ENCODE measurements at places on chromosomes 16 and 17.

- no peak for DNase-seq
Measured at GRCh38 chr16:84508502-84508901, 4.0 kb upstream of the MEAK7 start.

- DNase-seq: no peak
Measured at GRCh38 chr17:77734371-77735080, 224.0 kb upstream of the TNRC6C start.

DNA sequence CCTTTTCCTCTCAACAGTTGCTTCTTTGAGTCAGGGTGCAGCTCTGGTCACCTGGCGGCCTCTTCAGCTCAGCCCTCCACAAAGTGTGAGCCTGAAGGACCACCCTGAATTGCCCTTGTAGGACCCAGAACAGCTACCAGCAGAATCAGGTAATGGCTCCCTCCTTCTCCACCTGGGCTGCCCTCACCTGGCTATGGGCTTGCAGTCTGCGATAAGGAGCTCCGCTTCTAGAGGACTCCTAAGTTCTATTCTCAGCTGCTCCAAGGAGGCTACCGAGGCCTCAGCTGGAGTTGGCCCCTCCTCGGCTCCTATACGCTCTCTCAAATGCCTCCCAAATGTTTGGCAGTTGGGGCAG, 13.4 kb downstream of the SMIM5 start:
- no peak for DNase-seq

GRCh38 chr16:29743827-29744531, 1.8 kb downstream of the C16orf54 start:
- DNase-seq: no peak

- peak; percentile 35 for DNase-seq
Measured at GRCh38 chr16:87391324-87391949, 699 bp upstream of the MAP1LC3B start.

GRCh38 chr16:83689385-83689831, 118.4 kb upstream of the HSBP1 start:
- DNase-seq: no peak

DNA sequence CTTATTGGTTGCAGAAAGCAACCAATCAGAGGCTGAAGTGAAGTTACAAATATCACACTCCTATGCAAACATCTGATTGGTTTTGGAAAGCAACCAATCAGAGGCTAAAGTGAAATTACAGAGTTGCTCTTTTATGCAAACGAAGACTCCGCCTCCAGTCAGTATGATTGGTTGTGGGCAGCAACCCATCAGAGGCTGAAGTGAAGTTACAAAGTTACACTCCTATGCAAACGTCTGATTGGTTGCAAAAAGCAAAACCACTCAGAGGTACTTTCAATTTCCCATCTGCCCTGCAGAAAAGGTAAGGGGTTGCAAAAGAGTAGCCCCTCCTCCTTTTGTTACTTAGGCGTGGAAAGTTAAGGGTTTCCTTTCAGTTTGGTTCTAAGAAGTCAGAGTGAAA, 697.3 kb downstream of the MAF start:
- no peak for DNase-seq

- no peak for DNase-seq
Measured at GRCh38 chr17:1800240-1800639, 29.5 kb downstream of the SMYD4 start.

DNA sequence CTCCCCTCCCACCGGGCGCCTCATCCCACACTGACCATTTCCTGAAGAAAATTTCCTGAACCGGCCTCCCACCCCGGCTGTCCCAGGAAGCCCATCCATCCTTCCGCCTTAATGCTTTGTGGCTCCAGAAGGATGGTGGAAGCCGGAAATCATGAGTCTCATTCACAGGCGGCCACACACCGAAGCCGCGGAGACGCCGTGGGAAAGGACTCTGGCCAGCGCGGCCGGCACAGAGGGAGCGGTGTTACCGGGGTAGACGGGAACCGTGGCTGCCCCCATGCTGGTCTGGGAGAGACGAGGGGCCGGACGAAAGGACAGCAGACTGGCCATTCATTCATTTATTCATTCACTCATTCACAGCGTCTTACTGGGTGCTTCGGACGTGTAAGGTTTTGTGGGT, 326.8 kb downstream of the SEC14L1 start:
- no peak for DNase-seq

DNA sequence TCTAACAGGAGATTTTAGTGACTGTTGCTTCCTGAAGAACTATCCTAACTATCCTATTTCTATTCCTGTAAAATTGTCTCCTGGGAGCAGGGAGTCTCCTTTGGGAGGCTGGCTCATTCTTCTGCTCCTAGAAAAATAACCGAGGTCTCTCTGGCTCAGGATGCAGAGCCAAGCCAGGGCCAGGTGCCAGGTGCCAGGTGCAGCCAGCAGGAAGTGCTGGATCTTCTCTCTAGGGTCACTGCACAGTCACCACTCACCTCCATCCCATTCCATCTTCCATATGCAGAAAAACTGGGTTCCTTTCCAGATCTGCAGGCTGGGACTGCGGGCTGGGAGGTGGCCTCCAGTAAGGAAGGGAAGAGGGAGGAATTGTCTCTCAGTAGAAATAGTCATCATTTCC, 3.8 kb upstream of the TMC7 start:
- DNase-seq: no peak

GRCh38 chr17:47197821-47198220, 8.7 kb upstream of the CDC27 start:
- no peak for DNase-seq

DNA sequence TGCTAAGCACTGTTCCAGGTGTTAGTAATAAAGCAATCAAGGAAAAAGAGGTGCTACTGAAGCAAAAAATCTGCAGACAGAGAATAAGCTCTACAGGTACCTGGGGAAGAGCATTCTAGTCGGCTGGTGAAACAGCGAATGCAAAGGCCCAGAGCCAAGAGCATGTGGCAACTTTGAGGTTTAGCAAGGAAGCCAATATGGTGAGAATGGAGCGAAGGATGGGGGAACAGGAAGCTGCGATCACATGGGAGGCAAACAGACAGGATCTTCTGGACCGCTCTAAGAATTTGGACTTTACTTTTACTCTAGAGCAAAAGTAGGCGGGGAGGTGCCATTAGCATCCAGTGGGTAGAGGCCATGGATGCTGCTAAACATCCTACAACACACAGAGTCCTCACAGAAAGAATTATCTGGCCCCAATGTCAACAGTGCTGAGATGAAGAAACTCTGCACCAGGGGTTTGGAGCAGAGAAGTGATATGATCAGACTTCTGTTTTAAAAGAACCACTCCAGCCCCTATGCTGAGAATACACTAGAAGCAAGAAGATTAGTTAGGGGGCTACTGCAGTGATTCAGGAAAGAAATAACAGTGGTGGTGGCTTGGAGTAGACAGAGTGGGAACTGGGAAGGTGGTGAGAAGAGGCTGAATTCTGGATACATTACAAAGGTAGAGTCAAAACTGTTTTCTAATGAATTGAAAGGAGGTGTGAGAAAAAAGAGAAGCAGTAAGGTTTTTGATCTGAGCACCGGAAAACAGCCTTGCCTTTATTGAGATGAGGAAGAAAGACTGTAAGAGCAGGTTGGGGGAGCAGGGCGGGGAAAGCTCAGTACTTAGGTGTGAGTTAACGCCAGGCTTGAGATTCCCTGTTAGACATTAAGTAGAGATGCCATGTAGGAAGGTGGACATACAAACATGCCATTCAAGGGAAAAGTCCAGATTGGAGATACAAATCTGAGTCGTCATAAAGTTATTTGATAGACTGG, 11.0 kb downstream of the EFTUD2 start:
- DNase-seq: no peak

DNA sequence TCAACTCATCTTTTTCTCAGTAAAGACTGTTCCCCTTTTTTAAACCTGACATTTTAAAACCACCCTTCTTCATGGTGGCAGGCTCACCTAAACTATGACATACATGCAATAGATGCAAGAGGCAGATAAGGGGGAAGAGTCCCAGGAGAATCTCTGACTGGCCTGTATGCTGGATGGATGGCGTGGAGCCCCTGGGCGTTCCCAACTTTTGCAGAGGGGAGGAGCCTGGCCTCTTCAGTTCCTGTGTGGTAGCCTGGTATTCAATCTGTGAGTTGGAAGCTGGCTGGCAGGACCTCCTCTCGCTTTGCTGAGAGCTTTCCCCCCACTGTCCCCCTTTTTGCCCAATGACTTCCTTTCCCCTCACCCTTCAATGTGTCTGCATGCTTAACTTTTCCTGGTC, 217.6 kb upstream of the CA10 start:
- DNase-seq: no peak

GRCh38 chr17:57954397-57955182, 622 bp downstream of the CUEDC1 start:
- peak; percentile 62 for DNase-seq

GRCh38 chr17:76515274-76515949, 14.2 kb upstream of the RHBDF2 start:
- no peak for DNase-seq

GRCh38 chr17:81398176-81398831, 3.0 kb downstream of the BAHCC1 start:
- no peak for DNase-seq

- DNase-seq: no peak
Measured at GRCh38 chr17:15744074-15744676, 12.1 kb downstream of the TBC1D26 start.

- DNase-seq: no peak
Measured at GRCh38 chr16:85636234-85636812, 23.2 kb downstream of the GSE1 start.

DNA sequence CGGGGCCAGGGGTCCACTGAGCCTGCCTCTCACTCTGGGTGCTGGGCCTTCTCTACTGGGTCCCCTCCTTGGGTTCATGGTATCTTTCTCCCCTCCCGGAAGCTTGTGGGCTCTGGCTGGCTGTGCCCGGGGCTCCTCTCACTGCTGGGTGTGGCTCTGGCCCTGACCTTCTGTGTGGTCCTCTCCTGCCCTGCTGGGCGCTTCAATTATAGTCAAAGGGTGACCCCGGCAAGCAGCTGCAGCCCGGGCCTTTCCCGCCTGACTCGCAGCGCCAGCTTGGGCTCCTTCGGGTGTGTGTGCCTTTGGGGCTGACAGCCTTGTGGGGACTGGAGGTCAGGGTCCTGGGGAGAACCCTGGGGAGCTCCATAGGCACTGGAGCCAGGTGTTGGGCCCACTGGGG, 54.2 kb upstream of the PVALEF start:
- no peak for DNase-seq

- DNase-seq: no peak
Measured at GRCh38 chr16:22161999-22162655, at the start of gene SDR42E2. Gene SDR42E2 (plus strand): TSS chr16:22162506. CDS start chr16:22165583, 3,077 bp downstream.

- DNase-seq: no peak
Measured at GRCh38 chr16:85755929-85756768, 5.3 kb upstream of the C16orf74 start.

DNA sequence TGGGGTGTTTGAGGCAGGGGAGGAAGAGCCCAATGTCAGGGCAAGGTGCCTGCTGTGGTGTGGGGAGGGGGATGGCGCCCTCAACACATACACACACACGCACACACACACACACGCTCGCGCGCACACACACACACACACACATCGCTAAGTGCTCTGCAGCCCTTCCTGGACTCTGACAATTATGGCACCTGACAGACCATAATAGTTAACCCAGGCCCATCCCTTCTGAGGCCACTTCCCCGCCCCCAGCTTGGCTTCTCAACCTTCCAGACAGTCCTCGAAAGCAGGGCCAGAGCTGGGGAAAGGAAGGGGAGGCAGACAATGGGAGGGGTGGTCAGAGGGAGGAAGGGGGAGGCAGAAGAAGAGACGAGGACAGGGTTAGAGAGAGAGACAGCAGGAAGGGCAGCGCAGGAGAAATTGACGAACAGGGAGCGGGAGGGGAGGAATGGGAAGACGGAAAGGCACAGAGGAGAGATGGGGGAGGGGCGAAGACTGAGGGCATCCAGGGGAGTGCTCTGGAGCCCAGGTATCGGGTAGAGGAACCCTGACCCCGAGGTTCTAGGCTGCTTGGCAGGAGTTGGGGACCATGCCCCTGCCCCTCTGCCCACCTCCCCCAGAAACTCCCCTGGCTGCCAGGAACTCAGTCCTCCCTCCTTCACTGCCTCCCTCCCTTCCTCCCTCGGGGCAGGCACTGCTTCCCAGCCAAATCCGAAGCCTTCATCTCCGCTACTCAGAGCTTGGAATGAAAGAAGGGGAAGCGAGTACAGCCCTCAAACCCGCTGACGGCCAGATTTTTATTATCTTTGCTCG, 4.0 kb downstream of the SRCIN1 start:
- no peak for DNase-seq

DNA sequence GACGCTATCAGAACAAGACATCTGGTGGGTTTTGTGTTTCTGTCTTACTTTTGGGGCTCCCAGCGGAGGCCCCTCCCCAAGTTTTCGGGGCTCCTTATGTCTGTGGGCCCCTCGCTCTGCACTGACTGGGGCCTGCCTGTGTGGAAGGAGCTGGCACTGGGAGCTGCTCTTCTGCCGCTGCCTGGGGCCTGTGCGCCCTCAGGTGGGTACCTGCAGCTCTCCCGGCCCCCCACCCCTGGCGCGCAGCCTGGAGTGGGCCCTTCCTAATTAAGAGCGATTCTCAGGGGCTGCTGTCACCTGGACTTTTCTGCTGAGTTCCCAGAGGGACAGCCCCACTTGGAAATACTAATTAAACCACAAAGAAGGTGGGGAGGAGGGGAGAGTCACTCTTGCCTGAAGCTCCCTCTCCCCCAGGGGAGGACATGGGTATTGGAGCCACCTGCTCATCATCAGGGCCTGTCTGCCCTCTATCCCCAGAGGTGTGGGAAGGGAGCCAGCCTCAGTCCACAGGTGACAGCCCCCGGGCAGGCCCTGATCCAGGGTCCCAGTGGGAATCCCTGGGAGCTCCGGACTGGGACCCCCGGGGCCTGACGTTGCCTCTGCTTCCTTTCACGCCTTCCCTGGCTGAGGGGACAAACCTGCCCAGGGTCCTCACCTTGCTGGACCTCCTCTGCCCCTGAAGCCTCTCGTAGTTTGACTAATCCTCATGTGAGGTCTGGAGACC, 36.5 kb downstream of the GSE1 start:
- no peak for DNase-seq

DNA sequence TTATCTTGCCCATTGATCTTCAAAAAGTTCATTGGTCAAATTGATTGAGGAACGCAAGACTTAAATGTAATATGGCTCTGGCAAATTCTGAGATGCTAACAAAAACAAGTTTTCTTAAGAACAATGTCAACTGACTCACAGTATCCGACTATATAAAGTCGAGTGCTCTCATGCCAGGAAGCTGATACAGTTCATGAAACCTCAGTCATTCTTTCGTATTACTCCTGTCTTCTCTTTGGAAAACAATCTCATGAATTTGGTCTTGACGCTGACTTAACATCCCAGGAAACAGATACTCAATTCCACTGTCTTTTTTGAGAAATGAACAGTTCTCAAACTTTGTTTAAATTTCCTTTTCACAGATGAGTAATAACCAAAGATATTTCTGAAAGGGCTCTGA, 704.9 kb downstream of the MAF start:
- no peak for DNase-seq

DNA sequence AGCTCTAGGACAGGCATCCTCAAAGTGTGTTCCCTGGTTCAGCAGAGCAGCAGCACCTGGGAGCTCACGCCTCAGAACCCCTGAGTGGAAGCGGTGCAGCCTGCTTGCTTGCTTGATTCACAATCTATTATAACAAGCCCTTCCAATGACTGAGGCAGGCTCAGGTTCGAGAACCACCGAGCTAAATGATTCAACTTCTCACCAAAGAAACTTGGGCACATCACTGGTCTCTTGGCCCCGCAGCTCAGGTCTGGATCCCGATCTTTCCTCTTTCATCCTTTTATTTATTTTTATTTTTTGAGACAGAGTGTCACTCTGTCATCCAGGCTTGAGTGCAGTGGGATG, 24.5 kb downstream of the CLUH start:
- no peak for DNase-seq

GRCh38 chr17:58006560-58006923, 504 bp downstream of the SRSF1 start:
- peak; percentile 57 for DNase-seq

GRCh38 chr17:81867170-81867990, 3.8 kb downstream of the ARHGDIA start:
- DNase-seq: no peak

- DNase-seq: peak; percentile 70
Measured at GRCh38 chr16:5615868-5616642, 518.5 kb upstream of the EEF2KMT start.
